CD4-positive, alpha-beta T cell (primary cell): ENCODE measurements at places on chromosomes 2 and 18. TPM values are rescaled to one million over a fixed set of nuclear protein-coding genes. Genes with fewer than 3 reads are reported as not detected.

DNA sequence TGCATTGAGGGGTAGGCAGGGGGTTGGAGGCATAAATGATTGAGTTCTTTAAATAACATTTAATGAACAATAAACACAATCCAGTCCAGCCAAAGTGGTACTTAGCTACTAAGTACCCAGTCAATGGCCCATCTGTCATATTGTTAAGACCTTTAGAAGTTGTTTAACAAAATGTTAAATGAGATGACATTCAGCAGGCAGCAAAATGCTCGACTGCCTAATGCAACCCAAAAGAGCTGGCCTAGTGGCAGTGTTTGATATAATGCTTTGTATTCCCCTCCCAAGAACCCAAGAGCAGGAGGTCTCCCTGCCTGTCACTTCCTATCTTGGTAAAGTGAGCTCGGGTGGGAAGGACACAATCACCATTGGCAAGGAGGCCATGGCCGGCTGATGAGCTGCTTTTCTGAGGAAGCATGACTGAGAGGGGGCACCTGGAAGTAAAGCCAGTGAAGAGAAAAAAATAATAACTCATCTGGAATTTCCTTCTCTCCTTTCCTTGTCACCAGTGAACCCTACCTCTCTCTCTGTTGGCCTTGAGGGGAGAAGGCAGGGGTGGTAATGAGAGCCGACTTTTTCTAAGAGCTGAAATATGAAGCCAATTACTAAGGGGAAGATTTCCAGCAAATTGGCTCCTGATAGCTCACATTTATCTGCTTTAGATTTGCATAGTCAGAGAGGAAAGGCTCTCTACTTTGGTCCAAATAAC lies 140.6 kb downstream of the C1D start:
- no peak for DNase-seq

DNA sequence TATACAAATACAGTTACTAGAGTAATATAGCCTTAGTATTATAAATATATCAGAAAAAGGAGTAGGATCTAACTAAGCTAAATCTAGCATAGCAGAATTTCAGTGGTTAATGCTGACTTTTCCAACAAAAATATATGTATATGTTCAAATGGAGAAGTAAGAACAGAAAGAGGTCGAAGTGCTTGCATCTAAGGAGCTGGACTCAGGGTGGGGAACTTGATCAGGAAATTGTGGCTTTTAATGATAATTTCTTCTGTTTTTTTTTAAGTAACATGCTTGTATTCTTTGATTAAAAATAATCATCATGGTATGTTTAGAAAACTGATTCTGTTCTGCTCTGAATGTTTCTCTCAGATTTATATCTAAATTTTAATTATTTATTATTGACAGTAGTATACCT lies 327.1 kb downstream of the GALNT13 start:
- no peak for DNase-seq

Gene RASGRP3
- 5.7 TPM for total RNA-seq

- no peak for DNase-seq
Measured at GRCh38 chr2:213104092-213104902, 47.1 kb downstream of the IKZF2 start.

DNA sequence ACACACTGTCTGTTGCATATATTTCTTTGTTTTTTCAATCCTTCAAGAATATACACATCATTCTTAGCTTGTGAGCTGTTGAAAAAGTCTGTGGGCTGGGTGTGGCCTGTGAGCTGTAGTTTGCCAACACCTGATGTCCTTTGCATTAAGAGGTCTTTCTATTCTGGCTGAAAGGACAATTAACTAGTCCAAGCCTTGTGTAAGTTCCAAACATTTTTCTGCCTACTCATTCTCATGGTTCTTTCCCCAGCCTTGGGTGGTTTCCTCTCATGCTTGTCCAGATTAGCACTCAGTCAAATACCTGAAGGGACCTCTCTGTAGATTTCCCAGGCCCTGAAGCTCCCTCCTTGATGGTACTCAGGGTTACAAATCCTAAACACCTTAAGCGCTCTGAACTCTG lies 57.8 kb upstream of the NABP1 start:
- DNase-seq = no peak

GRCh38 chr18:73690222-73690621 lies 457.4 kb downstream of the FBXO15 start:
- DNase-seq = no peak

- DNase-seq = no peak
Measured at GRCh38 chr2:205747829-205748386, 65.6 kb downstream of the NRP2 start.

DNA sequence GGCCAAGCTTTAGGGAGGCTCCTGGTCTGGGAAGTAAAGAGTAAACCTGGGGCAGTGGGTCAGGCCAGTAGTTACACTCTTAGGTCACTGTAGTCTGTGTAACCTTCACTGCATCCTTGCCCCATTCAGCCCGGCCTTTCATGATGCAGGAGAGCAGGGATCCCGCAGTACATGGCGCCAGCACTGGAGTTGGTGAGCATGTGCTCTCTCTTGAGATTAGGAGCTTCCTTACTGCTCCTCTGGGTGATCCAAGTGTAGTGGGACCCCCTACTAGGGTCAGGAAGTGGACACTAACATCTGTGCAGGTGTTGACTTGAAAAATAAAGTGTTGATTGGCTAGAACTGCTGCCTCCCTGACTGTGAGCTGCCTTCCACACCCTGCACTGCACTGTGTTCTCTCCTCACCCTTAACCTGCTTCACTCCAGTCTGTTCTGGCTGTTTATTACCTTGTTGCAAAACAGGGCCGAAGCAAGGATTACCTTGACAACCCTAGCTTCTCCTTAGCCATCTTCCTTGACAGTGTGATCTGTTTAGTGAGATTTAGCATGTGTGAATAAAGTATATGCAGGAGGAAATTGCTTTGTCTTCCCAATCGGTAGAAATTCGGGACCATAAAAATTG lies 5.2 kb downstream of the RETREG2 start:
- DNase-seq = no peak

GRCh38 chr2:26811261-26811660 lies 25.4 kb downstream of the CENPA start:
- DNase-seq = no peak

Gene CNGA3
- total RNA-seq = not detected

DNA sequence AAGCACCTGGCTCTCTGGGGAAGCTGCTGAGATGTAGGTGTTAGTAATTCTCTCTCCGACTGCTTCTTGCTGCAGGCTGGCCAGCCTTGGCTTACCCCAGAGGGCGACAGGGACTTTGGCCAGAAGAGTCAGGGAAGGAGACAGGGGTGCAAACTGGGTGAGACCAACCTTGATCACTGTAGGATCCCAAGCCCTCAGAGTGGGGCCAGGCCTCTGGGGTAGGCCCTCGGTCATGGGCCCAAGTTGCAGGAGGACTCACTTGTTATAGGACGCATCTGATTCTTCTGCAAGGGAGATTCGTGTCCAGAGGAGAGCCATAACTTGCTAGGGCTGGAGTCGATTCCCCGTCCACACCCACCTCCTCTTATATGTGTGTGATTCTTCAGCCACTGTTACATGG lies 111.7 kb upstream of the SIX3 start:
- DNase-seq = no peak

- DNase-seq = no peak
Measured at GRCh38 chr2:25590921-25591505, 82.4 kb downstream of the DTNB start.

DNA sequence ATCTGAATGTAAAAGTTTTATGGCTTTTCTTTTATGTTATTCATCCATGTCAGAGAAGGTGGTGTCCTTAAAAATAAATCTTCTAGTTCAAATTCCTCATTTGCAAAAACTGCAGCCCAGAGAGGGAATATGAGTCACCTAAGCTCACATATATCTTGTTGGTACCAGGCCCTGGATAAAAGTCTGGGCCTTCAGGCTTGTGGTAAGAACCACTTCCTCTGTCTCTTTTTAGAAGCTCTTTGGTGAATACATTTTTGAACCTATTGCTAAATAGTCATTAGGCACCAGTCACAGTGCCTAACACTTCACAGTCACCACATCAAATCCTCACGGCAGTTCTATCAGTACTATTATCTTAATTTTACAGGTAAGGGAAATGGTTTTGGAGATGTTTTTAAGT lies 199.2 kb downstream of the KCNS3 start:
- DNase-seq = peak; percentile 11

DNA sequence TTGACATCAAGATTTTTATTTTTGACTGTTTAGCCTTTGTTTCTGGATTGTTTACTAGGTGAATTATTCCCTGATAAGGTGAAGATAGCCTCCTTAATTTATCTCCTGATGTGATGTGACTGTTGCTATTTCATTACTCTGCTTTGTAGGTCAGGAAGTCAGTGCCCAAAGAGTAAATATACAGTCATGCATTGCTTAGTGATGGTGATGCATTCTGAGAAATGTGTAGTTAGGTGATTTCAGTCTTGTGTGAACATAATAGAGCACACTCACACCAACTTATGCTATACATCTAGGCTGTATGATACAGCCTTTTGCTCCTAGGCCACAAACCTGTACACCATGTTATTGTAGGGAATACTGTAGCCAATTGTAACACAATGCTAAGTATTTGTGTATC lies 102.4 kb upstream of the THUMPD2 start:
- DNase-seq = no peak

DNA sequence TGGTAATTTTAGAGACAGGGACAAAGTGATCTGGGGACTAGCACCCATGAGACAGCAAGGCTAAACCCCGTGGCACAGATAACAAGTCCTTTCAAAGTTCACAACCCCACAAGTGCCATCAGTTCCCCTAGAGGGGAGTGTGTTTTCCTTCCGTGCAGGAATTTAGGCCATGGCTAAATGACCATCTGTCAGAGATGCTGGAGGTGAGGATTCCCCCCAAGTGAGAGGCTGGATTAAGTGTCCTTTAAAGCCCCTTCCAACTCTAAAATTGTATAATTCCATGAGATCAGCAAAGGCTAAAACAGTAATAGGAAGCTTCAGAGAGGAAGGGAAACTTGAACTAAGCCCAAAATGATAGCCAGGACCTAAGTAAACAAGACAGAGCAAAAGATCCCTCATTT lies 8.7 kb downstream of the FEZ2 start:
- DNase-seq = no peak

DNA sequence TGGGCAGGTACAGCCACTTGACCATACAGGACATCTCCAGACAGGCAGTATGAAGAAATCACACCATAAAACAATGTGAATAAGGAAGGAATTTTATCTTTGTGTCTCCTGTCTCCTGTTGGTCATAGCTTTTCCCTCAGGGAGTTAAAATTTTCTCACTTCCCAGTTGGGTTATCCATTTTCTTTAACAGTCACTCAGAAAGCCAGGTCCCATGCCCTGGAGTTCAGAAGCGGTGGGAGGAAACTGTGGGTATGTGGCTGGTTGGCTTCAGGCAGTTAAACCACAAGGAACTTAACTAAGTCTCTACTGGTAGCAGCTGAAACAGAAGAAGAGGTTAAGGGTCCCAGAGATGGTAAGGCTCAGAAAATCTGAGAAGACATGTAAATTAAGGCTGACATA lies 6.5 kb upstream of the SMAD2 start:
- DNase-seq = no peak

DNA sequence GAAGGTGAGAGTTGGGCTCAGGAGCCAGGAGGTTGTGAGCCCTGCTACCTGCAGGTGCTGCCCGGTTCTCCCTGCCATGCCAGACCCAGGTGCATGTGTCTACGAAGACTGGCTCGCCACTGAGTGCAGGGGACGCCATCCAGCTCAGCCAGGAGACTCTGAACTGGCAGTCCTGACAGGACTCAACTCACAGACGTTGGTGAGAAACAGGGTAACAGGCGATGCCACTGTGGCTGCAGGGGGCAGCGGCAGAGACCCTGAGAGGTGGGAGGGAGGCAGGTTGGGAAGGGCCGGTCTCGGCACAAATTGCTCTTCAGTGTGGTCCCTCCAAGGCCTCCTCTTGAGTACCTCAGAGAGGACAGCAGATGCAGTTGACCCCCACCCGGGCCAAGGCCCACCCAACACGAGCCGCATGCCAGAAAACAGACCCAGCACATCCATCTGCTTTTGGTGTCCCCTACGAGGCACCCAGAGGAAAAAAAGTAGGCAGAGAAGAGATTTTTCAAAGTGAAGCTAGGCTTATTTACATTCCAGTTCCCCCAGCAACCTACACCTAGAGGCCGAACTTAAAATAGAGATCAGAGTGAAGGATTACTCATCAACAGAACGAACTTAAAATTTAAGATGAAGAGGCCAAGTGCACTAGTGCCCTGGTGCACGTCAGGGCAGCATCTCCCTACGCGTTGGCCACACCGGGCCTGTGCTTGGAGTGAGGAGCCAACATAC lies 184.8 kb downstream of the SEPTIN10 start:
- no peak for DNase-seq

DNA sequence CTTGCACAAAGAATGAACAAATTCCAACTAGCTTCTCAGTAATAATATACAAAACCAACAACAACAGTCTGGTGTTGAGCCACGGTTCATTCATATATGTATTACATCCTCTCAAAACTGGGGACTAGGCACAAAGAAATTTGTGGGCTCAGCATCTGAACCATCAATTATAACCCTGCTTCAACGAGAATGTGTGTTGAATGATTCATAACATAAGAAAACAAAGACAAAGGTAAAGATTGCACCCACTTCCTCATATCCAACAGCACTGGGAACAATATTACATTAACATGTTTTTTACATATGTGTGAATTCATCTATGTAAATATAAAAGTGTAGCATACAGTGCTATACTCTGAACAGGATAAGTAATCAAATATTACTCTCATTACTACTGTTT lies 144.8 kb downstream of the CDH2 start:
- no peak for DNase-seq

GRCh38 chr2:12982149-12982584 lies 265.4 kb downstream of the TRIB2 start:
- no peak for DNase-seq

DNA sequence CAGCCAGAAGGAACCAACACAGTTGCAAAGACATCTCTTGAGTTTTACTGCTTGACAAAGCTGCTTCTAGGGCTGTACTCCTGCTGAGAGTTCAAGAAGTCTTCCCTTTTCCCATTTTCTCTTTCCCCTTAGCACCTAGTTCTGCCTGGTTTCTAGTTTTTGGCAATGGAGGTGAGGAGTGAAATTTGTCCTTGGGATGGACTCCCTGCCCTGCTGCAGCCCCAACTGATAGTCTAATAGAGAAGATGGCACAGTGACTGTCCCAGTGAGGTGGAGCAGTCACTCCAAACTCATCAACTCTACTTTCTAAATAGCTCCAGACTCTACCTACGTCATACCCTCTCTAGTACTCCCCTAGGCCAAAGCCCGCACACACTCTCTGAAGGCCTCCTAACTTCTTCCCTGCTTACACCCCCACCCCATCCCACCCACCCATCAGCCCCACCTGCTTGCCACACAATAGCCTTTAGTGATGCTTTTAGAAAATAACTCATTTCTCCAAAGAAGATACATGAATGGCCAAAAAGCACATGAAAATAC lies 164.4 kb downstream of the DDX1 start:
- DNase-seq = no peak

DNA sequence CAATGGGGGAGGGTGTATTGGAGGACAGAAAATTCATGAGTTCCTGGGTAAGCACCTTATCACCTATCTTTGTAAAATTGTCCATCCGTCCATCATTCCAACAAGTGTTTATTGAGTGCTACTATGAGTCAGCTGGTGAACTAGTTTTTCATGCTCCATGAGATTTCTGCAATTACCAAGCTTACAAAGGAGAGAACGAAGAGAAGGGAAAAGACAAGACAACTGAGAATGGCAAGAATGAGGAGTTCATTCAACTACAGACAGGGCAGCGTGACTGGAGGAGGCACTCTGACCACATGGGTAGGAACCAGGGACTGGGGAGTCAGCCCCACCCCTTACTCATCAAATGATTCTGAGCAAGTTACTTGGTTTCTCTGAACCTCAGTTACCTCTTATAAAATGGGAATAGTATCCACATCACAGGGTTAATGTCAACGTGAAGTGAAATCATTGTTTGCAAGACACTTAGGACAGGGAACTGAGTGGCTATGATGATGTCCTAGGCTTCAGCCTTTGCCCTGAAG lies 18.6 kb upstream of the TXNDC2 start:
- no peak for DNase-seq

Gene SLC9A2
- total RNA-seq = not detected
